ENCODE measurements at places on chromosomes 4 and X.

GRCh38 chr4:77155631-77156452, 1.2 kb upstream of the CCNG2 start:
- no peak for DNase-seq

- DNase-seq = no peak
Measured at GRCh38 chr4:36115312-36115711, 129.0 kb downstream of the ARAP2 start.

DNA sequence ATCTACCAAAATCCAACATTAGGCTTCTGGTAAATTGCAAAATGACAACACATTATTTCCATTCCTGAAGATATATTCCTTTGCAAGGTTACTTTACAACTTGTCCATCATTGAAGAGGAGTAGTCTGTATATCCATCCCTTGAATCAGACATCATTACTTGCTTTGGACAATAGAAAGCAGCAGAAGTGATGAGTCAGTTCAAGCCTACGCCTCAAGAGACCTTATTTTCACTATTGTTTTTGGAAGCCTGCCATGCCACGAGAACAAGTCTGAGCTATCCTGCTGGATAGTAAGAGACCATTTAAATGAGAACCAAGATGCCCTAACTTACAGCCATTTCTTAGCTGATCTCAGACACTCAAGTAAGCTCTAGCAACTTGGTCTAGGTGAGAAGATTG, 246.0 kb upstream of the HHIP start:
- no peak for DNase-seq

- no peak for DNase-seq
Measured at GRCh38 chr4:67988991-67989390, 25.7 kb upstream of the TMPRSS11A start.

Data from activated T-cell treated with anti-CD3 and anti-CD28 coated beads for 1 hour (primary cell).